AG04449 (cell line): ENCODE measurements at places on chromosomes 1 and 21.
A peak's percentile ranks its signal among the peaks of the same experiment; 100 is the strongest.

DNA sequence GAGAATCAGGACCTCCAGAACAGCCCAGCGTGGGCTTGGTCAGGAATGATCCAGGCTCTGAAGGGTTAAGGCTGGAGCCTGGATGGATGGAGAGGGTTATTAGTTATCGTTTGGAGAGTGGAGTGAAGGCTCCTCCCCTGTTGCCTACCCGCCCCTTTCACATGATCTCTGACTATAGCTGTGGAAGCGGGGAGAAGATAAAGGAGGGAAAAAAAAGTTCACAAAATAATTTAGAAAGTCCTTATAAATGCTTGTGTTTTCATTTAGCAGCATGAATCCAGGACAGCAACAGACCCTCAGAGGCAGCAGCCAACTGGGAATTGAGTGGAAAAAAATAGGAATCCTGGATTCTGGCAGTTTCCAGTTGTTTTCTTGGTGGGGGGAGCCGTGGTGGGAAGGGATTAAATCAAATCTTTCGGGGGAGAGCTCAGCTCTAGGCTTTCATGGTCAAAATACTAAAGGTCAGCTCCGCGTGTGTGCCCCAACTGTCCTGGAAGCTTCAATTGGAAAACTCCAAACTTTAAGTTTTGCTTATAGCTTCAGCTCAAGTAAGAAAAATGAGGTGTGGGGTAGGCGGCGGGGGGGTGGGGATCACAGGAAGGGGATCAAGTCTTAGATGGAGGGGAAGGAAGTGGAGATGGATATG is 595 bp upstream of the DDR2 start:
- DNase-seq = no peak

GRCh38 chr21:41500931-41501381 is 7.0 kb downstream of the TMPRSS2 start:
- no peak for DNase-seq

DNA sequence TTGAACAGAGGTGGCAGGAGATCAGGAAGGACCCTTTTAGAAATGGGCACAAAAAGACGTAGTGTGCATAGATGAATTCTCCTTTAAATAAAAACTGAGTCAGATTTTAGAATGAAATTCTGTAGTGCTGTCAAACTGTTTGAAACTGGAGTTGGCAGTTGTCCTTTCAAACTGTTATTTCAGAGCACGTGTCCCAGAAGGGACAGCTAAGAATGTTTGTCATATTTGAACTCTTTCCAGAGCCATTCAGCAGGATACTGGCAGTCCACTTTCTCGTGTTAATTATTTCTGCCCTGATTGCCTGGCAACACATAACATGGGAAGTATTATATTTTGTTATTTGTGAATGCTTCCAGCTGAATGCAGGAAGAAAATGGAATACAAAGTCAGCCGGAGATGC is 212.3 kb upstream of the DPYD start:
- DNase-seq = no peak

DNA sequence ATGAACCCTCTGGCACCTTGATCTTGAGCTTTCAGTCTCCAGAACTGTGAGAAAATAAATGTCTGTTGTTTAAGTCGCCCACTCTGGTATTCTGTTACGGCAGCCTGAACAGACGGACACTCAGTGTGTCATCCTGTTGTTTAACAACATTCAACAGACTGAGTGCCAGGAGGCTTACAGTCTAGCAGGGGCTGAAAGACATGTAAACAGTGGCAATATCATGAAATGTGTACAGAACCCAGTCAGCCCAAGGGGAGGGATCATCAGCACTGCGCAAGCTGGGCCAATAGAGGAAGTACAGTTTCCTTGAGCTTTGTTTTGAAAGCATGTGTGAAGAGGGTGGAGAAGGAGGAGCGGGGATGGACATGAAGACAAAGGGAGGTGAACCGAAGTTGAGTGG is 13.6 kb downstream of the DIP2A start:
- no peak for DNase-seq

DNA sequence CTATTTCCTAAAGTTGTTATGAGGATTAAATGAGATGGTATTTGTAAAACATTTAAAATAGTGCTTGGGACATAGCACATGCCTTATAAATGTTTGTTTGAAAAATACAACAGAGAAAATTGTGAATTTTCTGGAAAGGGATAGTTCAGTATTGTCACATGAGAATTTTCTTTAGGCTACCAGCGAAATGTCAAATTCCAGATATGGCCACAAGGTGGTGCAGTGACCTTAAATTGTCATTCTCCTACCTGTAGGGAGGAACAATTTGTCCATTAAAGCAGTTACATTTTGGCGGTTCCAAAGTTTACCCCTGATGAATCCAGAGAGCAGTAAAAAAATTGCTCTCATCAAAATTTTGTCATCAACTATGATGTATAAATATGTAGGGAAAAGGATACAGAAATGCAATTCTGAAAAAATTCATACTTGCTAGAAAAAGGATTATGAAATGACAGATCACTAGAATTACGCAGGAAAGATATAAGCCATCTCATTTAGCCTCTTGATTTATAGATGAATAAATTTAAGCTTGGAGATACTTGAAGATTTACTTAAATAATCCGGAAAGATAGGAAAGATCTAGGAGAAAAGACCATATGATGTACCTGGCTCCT is 50.2 kb upstream of the TSHB start:
- DNase-seq = peak; percentile 17

GRCh38 chr21:15366555-15366954 is 301.8 kb upstream of the NRIP1 start:
- DNase-seq = no peak

DNA sequence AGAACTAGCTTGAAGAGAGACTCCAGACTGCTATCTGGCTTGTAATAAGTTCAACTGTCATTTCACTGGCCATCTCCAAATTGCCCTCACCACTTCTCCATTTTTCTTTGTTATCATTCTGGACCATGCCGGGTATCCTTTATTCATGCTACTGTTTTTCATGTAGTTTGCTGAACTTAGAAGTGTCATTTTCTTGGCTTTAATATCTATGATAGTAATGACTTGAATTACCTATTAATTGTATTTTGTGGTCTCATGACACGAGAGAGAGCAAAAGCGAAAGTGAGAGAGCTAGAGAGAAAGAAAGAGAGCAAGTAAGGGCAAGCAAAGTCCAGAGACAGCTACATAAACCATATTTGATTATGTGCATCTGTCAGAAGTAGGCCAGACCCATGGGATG is 184.9 kb upstream of the ATP1B1 start:
- DNase-seq = no peak

DNA sequence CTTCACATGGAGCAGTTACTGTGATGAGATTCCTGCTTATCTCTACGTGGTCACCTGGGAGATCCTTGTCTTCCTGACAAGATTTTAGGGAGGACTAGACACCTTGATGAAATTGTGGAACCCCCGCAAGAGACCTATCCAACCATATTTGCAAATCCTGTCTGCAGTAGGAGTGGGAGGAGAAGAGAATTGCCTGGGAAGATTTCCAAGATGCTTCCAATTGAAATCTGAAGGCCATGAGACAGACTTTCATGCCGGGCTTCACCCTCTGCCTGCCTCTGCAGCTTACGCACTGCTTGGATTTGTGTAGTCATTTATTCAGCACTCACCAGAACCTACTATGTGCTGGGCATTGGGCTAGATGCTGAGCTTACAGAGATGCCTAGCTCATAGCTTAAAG is 106.6 kb downstream of the OMA1 start:
- no peak for DNase-seq

- DNase-seq = no peak
These were observed 61.8 kb downstream of the S1PR1 start for GRCh38 chr1:101298663-101299062.

- no peak for DNase-seq
These were observed 12.9 kb downstream of the PLA2G2F start for GRCh38 chr1:20151906-20152598.

GRCh38 chr1:16618719-16619118 is 5.4 kb upstream of the NBPF1 start:
- no peak for DNase-seq

- no peak for DNase-seq
These were observed 45.6 kb upstream of the PGD start for GRCh38 chr1:10353282-10353681.

GRCh38 chr1:12424793-12425192 is 193.2 kb downstream of the DHRS3 start:
- no peak for DNase-seq

DNA sequence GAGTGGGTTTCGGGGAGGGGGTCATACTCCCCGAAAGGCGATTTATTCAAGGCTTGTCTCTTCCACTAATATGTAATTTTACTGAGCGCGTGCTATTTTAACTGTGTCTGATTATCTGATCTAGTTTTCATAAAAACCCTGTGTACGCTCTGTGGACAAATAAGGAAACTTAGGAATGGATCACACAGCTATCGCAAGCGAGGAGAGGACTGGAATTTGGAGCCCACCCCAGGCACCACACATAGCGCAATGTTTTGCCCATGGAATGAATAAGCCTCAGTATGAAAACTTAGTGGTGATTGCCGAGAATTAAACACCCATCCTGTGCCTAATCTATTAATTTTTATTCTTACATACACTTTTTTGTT is 9.8 kb upstream of the RAB42 start:
- DNase-seq = no peak

DNA sequence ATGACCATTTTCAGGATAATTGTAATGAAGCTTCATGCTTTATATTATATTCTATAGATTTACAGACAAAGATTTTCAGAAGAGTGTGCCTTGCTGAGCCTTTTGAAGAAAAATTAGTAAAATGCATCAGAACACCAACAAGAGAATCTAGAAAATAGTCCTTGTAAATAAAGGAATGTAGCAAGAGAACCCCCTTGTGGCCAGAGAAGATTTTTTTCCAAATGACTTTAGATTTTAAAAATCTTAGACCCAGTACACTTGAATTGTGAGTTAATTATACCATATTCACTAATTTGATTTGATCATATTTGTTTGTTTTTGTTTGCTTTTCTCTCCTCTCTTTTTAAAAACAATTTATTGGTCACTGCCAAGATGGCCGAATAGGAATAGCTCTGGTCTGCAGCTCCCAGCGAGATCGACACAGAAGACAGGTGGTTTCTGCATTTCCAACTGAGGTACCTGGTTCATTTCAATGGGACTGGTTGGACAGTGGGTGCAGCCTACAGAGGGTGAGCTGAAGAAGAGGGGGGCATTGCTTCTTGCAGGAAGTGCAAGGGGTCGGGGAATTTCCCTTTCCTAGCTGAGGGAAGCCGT is 12.8 kb upstream of the IFI44L start:
- DNase-seq = no peak

GRCh38 chr1:118004312-118004711 is 74.8 kb downstream of the WDR3 start:
- no peak for DNase-seq

DNA sequence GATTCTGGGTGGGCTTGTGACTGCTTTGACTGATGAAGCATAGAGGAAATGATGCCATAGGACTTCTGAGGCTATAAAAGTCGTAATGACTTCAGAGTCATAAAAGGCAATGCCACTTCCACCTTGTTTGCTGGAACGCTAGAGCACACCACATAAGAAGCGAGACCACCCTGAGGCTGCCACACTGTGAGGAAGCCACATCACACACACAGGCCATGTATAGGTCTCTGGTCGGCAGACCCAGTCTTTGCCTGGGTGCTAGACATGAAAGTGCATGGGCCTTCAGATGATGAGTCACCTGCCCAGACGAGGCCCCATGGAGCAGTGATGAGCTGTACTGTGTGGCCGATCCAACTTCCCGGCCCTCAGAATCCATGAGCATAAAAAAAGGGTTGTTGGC is 14.2 kb upstream of the KANK4 start:
- no peak for DNase-seq

DNA sequence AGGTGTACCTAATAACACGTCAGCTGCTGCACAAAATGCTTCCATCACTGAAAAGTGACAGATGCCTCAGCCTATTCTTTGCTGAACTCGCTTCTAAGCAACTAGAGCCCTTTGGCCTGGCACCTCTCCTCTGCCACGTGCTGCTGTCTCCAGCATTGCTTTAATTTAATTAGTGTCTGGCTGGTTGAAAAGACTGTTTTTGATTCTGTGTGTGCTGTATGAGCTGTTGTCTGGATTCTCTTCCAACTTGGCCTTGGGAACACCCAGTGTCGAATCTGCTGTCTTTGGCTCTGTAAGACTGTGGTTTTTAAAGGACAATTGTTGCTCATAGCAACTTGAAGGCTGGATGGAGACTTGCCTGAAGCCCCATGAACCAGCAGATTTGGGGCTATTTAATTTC is 109.5 kb downstream of the PSMG1 start:
- no peak for DNase-seq

DNA sequence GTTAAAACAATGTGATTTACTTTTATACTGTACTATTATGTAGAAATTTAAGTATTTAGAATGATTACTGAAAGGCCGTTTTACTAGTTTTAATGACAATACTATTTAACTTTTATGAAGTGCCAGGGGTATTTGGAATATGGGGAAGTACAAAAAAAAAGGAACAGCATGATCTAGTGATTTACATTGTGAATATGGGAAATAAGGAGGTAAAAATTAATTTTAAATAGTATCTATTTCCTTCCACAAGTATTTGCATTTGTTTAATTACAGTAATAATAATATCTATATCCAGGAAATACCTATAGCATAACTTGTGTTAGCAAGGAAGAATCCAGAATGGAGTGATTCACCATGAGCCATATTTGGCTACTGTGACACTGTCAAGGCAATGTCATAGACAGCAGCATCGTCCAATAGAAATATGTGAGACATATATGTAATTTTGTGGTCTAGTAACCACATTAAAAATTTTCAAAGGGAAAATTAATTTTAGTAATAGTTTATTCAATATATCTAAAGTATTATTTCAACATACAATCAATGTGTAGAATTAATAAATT is 22.0 kb downstream of the CNST start:
- DNase-seq = no peak

DNA sequence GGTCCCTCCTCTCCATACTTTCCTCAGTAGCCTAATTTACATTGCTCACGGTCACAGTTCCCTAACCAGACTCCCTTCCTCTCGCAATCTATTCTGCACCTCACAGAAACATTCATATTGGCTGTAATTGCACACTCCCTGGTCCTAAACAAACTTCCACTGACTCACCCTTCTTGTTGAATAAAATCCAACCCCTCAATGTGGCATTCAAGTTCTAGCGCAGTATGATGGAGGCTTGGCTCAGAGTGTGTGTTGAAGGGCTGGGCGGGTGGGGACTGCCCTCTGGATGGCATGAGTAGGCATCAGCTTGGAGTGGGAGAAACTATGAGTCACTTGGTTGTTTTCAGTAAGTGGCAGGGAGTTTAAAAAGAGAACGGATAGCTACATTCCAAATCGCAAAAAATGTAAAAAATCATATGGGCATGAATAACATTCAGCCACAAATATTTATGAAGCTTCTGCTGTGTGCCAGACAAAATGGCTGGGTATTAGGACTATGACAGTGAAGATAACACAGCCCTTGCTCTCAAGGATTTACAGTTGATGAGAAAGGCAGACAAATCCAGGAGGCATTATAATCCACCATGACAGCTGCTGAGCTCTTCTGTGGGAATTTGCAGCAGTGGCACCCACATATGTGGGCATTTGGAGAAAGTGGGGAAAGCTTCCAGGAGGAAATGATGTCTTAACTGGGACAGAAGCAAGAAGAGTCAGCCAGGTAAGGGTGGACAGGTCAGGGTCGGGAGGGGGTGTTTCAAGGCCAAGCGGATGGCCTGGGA is 42.2 kb upstream of the LYST start:
- DNase-seq = peak; percentile 67

GRCh38 chr21:33981391-33982101 is 65.9 kb upstream of the ATP5PO start:
- DNase-seq = no peak
